ENCODE measurements at places on chromosomes 7 and 10. TPM values are rescaled to one million over a fixed set of nuclear protein-coding genes. Genes with fewer than 3 reads are reported as not detected.
A peak's percentile ranks its signal among the peaks of the same experiment; 100 is the strongest.

- ATAC-seq, result no peak
Observed at GRCh38 chr7:3336042-3336665, 35.1 kb downstream of the SDK1 start.

DNA sequence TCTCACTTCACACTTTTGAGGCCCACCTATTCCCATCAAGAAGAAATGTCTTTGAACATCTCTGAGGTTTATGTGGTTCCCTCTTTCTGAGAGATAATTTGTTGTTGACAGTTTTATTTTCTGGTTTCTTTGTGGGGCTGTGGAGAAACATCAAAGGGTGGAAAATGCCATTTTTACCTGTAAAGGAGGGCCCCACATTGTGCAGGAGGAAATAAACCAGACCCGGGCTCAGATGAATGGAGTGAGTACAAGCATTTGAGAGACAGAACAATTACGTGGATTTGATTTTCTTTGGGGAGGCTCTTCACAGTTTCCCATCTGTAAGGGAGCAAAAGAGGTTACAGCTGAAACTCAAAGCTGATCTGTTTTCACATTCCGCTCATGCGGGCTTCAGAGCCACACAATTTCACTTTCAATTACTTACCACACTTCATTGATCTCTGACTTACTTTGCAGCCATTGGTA is 29.8 kb downstream of the ITPRIP start:
- peak; percentile 77 for ATAC-seq

DNA sequence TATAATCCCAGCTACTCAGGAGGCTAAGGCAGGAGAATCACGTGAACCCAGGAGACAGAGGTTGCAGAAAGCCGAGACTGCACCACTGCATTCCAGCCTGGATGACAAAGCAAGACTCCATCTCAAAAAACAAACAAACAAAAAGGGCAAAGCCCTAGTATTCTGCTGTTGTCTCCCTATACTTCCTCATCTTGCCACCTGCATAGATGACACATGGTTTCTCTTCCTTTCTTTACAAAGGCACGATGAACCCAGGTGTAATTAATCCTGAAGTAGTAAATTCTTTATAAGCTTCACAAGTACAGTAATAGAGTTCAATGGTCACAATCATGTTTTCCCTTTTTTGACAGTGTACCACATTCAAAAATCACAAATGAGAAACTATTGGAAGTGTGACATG is 9.8 kb upstream of the ZNF727 start:
- no peak for ATAC-seq

DNA sequence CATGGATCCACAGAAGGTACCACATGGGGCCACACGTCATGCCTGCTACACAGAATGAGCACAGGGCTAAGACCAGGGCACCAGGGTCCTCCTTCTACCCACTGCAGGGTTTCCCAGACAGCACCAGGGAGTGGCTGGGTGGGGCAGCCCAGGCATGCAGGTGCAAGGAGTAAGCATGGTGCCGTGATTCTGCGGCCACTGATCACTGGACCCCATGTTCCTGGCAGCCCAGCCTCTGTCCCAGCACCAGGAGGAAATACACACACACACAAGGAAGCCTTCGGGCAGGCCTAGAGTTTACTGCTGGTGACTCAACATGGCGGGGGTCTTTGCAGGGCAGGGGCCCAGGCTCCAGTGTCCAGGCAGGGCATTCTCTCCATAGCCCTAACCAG is 13.9 kb downstream of the ATP6V1F start:
- ATAC-seq, result no peak

- no peak for ATAC-seq
Observed at GRCh38 chr7:32323712-32324111, 166.5 kb downstream of the LSM5 start.

DNA sequence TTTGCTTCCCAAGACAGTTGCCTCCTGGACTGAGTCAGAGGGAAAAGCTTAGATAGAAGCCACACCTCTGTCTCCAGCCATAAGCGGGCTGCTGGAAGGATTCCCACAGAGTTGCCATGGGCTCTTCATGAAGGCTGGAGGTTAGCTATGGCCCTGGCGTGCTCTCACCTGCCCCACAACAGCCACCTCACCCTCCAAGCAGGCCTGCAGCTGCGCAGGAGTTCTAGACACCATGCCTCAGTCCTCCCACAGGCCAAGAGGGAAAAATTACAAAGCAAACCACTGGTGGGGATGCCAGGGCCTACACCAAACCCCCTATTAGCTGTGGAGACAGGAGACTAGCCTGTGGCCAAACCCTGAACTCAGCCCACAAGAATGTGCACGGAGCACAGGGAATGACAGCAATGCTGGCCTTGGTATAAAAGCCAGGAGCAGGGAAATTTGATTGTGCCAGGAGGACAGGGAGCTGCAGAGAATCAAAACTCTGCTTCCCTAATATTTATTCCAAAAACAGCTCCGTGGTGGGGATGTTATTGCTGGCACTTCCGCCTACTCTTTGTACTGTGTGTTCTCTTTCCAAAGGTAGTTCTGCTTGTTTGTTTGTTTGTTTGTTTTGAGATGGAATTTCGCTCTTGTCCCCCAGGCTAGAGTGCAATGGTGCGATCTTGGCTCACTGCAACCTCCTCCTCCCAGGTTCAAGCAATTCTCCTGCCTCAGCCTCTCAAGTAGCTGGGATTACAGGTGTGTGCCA is 60.3 kb upstream of the STK17A start:
- ATAC-seq, result no peak

GRCh38 chr10:121579656-121580055 is 18.6 kb downstream of the FGFR2 start:
- no peak for ATAC-seq

- no peak for ATAC-seq
Observed at GRCh38 chr7:25134358-25135010, 9.4 kb upstream of the CYCS start.

DNA sequence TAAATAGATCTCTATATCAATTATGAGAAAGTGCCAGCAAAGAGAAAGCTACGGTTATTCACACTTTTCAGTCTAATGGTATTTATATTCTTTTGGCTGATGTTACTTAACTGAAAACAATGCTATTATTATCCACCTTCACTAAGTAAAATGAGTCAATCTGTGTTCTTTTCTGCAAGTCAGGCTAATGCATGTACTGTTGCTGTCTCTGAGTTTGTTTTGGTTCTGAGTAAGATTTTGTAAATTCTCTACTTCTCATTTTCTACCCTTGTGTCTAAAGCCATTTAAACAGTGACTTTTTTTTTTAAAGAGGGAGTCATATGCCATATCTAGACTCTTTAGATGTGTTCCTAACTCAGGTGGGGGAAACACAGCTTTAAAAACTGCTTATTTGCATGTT is 7.5 kb downstream of the VWC2 start:
- no peak for ATAC-seq

DNA sequence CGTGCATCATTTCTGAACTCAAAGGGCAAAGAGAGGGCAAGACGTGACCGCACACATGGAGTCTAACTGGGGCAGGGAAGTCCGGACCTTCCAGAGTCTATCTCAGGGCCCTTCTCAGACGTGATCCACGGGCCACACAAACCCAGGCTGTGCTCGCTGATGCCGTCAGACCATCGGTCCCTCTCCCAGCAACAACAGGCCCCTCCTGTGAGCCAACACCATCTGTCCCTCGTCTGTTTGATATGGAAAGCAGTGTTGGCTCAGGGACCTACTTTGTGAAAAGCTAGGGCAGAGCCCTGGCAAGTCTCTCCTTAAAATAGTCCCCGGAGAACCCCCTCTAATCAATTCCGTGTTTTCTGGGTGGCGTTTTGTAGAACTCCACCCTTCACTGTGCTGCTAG is 208.8 kb downstream of the TCERG1L start:
- no peak for ATAC-seq

DNA sequence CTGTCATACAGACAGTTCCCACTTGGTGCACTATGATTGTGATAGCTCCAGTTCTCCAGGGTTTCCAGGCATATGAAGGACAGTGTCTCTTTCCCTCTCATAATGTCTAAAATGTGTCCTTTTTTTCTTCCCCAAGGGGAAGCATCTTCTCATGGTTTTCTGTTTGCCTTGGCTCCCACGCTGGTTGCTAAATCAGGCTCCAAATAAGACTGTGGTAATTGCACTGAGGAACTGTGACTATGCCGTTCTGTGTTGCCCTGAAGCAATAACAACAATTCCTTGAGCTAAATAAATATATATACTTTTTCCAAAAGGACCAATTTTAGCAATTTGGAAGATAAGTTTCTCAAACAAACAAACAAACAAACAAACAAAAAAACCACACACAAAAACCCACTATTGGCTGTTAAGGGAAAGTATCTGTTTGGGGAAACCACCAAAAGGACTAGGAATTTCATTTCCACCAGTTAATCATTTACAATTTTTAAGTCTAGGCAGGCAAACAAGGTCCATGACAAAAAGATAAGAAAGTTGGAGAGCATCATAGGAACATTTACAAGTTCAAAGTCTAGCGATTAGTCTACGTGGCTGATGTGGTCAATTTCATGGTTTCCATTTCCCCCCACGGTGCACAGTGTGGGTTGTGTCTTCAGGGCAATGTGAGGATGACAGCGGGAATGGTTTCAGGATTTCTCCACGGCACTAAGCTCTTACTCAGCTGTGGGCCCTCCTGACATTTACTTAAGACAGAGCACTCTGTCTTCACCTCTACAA is 62.4 kb downstream of the THNSL1 start:
- ATAC-seq, result peak; percentile 68

GRCh38 chr7:42285383-42285824 is 48.4 kb upstream of the GLI3 start:
- ATAC-seq, result no peak

- ATAC-seq, result peak; percentile 96
Observed at GRCh38 chr10:99870123-99870730, 87.8 kb downstream of the ABCC2 start.

DNA sequence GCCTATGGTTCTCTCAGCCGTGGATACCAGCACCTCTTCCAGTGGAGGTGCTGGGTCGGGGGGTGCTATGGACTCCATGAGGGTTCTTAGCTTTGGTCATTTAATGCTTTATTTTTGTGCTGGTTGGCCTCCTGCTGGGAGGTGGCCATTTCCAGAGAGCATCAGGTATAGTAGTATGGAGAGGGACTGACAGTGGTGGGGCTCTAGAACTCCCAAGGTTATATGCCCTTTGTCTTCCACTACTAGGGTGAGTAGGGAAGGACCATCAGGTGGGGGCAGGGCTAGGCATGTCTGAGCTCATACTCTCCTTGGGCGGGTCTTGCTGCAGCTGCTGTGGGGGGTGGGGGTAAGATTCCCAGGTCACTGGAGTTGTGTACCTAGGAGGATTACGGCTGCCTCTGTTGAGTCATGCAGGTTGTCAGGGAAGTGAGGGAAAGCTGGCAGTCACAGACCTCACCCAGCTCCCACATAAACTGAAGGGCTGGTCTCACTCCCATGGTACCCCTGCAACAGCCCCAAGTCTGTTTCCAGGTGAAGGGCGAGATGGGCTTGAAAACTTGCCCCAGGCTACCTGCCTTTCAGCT is 763.2 kb upstream of the LRRTM3 start:
- ATAC-seq, result no peak

DNA sequence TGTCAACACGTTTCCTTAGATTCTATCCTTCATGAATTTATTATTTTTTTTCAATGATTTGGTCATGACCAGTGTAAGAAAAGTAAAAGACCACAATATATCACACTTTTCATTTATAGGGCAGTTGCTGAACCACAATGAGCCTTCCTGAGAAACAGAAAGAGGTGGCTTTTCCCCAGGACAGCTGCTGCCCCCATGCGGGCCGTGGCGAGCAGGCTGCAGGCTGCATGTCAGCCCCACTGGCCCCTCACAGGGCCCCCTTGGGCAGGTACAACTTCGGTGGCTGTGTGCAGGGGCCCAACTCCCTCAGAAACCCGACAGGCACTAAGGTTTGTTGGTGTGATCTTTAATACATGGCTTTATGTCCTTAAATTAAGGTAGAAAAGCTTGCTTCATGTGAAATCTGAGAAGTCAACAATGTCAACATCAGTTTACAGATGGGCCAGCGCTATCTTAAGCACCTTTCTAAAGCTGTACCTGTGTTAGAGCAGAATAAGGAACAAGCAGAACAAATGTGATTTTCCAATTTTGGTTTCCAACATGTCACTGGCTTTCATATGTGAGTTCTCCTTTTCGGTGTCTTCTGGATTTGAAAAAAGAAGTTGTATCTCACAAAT is 10.6 kb downstream of the BEND7 start:
- no peak for ATAC-seq

GRCh38 chr10:131310142-131310541 is 1.4 kb downstream of the TCERG1L start:
- ATAC-seq, result no peak

DNA sequence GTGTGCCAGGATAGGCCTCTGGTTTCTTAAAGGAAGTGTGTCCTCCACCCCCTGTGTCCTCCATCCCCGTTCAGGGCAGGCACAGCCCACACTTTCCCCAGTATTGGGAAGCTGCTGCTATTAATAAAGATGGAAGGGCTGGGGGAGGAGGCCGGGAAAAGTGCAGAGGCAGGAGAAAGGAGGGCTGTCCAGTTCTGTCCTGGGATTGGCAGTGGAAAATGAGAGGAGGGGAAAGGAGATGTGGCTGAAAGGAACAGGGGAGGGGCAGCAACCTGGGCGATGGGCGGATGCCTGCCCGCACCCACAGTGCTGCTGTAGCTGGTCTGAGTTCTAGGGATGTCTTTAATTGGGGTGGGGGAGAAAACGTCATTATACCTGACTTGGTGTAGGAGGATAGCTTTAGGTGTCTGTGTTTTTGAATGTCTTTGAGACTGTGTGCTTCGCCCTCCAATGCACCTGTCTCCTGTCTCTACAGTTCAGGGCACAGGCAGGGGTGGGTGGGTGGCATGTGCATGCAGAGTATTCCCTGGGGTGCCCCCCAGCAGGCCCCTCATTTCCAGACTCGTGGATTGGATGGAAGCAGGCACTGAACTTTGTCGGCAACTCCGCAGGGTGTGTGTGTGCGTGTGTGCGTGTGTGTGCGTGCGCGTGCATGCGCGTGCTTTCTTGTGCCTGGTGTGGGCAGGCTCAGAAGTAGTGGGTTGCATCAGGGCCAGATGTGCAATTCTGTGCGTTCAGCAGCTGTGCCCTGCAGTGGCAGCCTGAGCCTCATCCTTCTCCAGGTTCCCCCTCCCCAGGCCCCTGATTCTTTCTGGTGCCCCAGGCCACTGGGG is 2.5 kb downstream of the TRIM8 start:
- ATAC-seq, result no peak

Gene HOGA1
- total RNA-seq, result not detected

Gene RAPGEF5
- total RNA-seq, result 0.56 TPM

Gene PON1
- total RNA-seq, result not detected

Gene ZPBP
- not detected for total RNA-seq

Gene CAV2
- not detected for total RNA-seq

Gene VOPP1
- total RNA-seq, result 58.0 TPM

Gene CDHR3
- total RNA-seq, result 0.71 TPM

Gene MMP21
- not detected for total RNA-seq

Gene ADARB2
- total RNA-seq, result not detected

Gene PLXNA4
- total RNA-seq, result 1.4 TPM
